ENCODE measurements at places on chromosomes 2 and 18. TPM values are rescaled to one million over a fixed set of nuclear protein-coding genes. Genes with fewer than 3 reads are reported as not detected.

DNA sequence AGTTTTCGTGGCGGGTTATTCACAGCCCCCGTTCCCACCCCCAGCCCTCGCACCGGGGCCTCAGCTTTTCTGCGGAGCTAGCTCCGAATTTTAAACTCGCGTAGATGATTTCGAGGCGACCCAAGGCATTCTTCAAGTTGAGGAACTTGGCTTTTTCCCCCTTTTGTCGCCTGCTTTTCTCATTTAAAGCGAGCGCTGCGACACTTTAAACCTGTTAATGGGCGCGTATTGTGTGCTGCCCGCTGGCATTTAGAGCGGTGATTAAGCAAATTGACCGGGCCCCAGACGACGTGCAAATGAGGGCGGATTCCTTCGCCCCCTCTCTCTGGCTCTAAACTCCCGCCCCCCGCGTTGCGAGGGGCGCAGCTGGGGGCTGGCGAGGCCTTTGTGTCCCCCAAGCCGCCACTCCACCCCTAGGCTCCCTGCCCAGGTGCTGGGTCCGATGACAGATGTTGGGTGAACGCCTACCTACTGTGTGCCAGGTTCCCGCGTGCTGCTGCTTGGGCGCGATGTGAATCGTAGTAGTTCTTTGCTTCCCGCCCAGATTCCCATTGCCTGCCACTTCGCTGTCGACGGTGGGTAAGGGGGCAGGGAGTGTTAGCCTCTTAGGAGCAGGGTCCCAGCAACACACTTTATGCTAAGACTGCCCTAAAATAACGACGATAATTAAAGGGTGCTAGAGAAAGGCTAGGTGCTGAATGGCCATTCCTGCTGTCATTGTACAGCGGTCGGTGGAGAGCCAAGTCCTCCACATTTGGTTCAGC lies 1.9 kb downstream of the TCF7L1 start:
- no peak for DNase-seq

DNA sequence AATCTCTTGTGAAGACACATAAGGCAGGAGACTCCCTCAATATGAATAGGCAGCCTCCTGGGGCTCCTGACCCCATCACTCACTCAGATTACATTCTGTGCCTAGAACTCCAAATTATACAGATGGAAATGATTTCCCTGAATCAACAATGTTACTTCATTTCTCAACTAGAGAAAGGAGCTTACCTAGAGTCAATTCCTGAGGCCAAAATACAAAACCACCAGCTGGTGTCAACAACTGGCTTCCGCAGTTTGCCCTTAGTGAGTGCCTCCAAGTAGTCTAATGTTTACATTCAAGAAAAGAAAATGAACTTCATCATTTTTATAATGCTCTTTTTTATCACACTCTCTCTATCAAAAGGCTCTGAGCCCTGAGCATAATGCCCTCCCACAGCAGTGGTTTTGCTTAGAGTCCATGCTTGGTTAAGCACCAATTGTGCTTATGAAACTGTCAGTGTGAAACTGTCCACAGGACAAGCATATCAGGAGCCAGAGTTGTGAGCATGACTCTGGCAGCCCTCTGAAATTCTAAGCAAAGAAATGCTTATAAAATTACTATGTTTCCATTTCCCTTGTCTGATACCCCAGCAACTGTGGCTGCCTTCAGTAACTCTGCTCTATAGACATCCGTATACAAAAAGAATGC lies 305.7 kb upstream of the PKDCC start:
- no peak for DNase-seq

GRCh38 chr2:18209934-18210639 lies 331.6 kb downstream of the KCNS3 start:
- no peak for DNase-seq

The SERPINB3 gene
- not detected for polyA plus RNA-seq

Measured in left lung (tissue), 14 donors.